ENCODE measurements at places on chromosomes 13 and 19. TPM values are rescaled to one million over a fixed set of nuclear protein-coding genes. Genes with fewer than 3 reads are reported as not detected.

DNA sequence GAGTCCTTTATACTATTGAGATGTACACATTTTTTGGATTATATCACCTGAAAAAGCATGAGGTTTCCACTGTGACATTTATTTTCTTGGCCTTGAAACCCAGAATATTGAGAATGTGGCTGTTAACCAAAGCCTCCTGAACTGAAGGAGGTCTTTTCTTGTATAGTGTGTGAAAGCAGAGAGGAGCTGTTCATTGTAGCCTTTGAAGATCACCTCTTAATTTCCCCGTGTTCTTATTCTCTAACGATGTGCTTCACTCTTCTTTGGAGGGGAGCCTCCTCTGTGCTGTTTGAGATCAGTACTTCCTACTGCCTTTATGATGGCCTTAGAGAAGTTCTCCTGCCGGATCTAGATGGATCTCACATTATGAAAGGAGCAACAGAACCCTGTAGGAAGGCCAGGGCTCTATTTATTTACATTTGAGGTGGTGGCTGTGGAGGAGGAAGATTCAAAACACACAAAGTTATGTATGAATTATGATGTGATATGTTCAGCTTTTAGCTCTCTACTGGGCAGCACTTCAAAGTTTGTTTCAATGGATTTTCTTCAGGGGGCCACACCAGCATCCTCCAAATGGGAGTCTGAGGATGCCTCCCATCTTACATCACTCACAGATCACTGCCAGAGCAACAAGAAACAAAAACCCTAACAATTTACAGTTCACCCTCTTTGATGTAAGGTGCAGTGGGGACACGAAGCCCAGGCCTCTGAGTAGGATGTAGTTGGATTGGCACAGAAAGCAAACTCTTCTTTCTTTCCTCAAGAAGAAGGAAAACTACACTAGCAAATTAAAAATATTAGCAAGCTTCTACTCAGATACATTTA is 322.3 kb downstream of the DLEU7 start:
- H3K4me1 ChIP-seq, result peaks cover 7% of the 10 kb centered on the region
- H3K27ac ChIP-seq, result no peak overlapping the region
- no peaks in the 10 kb centered on the region for H3K36me3 ChIP-seq
- H3K27me3 ChIP-seq, result no peaks in the 10 kb centered on the region
- no peak overlapping the region for H3K4me3 ChIP-seq
- no peak for DNase-seq

GRCh38 chr19:44722131-44723121 is 23.5 kb downstream of the CEACAM16 start:
- no peak overlapping the region for H3K4me3 ChIP-seq
- H3K4me1 ChIP-seq, result peaks cover 26% of the 10 kb centered on the region
- peak; percentile 28 for DNase-seq

DNA sequence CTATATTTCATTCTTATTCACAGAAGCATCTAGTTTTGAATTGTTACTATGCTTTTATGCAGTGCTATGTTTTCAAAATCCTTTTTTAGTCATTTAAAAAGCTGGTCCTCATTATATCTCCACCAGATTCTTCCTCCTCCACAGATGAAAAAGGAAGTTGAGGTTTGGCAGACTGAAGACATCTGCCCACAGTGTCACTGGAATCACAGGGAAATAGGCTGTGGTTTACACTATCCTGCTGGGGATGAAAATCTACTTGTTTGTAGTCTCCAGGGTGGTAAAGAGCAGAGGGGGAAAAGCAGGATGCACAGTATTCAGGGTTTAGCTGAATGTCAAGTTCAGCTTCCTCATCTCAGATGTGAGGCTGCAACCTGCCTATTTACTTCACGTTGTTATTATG is 351.2 kb downstream of the DNAJC15 start:
- H3K27ac ChIP-seq, result no peak overlapping the region
- peaks cover 18% of the 10 kb centered on the region for H3K27me3 ChIP-seq
- no peaks in the 10 kb centered on the region for H3K36me3 ChIP-seq
- H3K4me3 ChIP-seq, result no peak overlapping the region

Gene SOX1
- total RNA-seq, result not detected

DNA sequence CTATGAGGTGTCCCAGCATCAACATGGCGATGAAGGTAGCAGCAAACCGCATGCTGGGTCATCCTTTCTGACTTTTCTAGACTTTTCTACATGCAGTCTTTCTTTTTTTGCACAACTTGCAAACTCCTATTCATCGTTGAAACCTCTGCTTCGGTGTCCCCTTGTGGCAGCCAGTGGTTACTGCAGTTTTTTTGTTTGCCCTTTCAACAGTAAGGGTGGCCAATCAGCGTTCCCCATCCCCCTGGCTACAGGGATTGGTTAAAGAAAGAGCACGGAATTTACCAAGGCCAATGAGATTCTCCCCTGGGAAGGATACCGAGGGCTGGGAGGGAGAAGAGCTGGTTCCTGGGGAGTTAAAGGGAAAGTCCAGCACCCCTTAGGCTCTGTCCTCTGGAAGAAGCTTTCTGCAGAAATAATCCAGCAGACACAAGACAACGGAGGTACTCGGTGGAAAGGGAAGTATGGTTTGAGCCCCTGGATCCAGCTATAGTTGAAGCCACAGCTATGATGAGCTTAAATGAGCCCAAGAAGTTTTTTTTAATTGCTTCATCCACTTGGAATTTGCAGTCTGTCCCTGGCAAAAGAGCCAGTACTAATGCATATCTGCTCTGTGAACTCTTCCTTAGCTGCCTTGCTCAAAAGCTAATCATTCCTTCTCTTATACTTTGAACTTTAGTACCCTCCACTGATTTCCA is 5.6 kb upstream of the LSM4 start:
- peaks cover 17% of the 10 kb centered on the region for H3K4me1 ChIP-seq
- H3K27me3 ChIP-seq, result no peaks in the 10 kb centered on the region

GRCh38 chr19:10151521-10151920 is 31.8 kb upstream of the EIF3G start:
- no peak overlapping the region for H3K27ac ChIP-seq
- peaks cover under 1% of the 10 kb centered on the region for H3K4me1 ChIP-seq
- peaks cover 68% of the 10 kb centered on the region for H3K36me3 ChIP-seq
- no peak overlapping the region for H3K4me3 ChIP-seq
- no peak for DNase-seq

GRCh38 chr19:1396768-1397679 is 4.3 kb downstream of the GAMT start:
- H3K4me3 ChIP-seq, result no peak overlapping the region
- no peaks in the 10 kb centered on the region for H3K36me3 ChIP-seq
- H3K27me3 ChIP-seq, result no peaks in the 10 kb centered on the region
- no peak overlapping the region for H3K27ac ChIP-seq
- H3K4me1 ChIP-seq, result no peaks in the 10 kb centered on the region
- no peak for DNase-seq

DNA sequence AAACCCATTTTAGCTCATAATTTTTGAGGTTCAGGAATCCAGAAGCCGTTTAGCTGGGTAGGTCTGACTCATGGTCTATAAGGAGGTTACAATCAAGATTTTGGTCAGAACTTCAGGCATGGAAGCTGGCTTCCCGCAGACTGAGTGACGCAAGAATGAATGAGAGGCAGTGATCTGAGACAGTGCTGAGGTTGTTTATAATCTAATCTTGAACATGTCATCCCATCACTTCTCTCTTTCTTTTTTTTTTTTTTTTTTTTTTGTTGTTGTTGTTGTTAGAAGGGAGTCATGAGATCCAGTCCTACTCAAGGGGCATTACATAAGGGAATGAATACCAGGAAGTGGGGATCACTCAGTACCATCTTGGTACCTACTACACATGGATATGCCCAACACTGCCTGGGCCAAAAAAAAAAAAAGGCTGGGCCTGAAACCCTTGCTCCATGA is 217.4 kb downstream of the DLEU7 start:
- no peaks in the 10 kb centered on the region for H3K4me1 ChIP-seq
- no peak overlapping the region for H3K27ac ChIP-seq
- DNase-seq, result no peak
- no peak overlapping the region for H3K4me3 ChIP-seq
- peaks cover 3% of the 10 kb centered on the region for H3K27me3 ChIP-seq
- H3K36me3 ChIP-seq, result no peaks in the 10 kb centered on the region

Gene RNF17
- not detected for total RNA-seq

Gene RASL11A
- total RNA-seq, result 6.8 TPM

Gene NAPSA
- total RNA-seq, result 88.8 TPM

All from activated CD4-positive, alpha-beta memory T cell treated with anti-CD3 and anti-CD28 coated beads for 36 hours (primary cell).